ENCODE measurements at places on chromosomes 6 and 20.

GRCh38 chr6:54198134-54198533, 86.9 kb downstream of the MLIP start:
- DNase-seq, result no peak

DNA sequence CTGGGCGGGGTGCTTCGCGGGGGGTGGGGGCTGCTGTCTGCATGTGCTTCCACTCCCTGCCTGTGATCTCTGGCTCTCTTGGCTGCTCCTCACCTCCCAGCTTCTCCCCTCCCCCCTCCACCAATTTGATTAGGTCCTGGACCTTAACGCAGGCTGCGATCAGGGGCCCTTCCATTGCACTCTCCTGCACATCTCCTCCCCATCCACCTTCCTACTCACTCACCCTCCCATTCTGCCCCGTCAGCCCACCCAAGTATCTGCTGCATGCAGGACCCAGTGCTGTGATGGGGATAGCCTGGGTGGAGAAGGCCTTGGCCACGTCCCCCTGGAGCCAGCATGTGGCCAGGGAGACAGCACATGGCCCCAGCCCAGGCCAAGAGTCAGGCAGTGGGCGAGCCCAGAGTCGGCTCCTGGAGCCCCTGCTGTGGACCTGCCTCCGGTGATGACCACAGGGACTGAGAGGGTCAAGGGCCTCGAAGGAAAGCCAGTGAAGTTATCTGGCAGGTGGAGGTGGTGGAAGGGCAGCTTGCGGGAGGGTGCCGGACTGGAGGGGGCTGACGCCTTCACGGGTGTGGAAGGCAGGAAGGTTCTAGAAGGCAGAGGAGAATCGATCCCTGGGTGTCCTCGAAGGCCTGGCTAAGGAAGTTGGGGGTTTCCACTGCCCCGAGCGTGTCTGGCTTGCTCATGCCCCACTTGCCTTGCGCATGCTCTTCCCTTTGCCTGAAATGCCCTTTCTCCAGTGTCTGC, 40.7 kb downstream of the SRC start:
- DNase-seq, result no peak

DNA sequence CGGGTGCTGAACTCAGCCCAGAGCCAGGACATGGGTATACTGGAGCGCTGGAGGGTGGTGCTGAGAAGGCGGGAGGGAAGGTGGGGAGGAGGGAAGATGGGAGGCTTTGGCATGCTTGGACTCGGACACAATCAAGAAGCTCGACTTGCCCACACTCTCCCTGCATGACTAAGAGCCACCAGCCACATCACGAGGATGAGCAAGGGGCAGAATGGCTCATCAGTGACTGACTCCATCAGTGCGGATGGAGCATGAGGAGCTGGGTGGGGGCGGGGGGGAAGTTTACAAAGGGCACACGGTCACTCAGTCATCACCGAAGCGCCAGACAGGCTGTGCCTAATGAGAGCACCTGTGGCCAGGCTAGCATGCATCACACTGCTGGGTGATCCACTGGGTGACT, 222.8 kb downstream of the KIF16B start:
- DNase-seq, result no peak

- DNase-seq, result no peak
These were observed at the start of gene COL9A3 for GRCh38 chr20:62816884-62817873. Gene COL9A3 (plus strand): TSS chr20:62817050. CDS start chr20:62817065, 15 bp downstream.

- no peak for DNase-seq
These were observed 19.2 kb downstream of the UTRN start for GRCh38 chr6:144304223-144304848.

DNA sequence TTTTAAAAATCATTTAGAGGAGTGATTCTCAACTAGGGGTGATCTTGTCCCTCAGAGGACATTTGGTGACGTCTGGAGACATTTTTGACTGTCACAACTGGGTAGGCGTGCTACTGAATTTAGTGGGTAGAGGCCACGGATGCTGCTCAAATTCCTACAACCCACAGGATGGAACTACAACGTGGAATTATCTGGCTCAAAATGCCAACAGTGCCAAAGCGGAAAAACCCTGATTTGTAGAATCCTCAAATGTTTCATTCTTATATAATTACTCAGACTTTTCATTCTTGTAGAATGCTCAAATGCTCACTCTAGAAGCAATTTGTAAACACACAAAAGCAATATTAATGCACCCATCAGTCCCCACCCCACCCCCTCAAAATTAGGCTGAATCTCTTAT, 229.8 kb downstream of the ZMYND8 start:
- no peak for DNase-seq

DNA sequence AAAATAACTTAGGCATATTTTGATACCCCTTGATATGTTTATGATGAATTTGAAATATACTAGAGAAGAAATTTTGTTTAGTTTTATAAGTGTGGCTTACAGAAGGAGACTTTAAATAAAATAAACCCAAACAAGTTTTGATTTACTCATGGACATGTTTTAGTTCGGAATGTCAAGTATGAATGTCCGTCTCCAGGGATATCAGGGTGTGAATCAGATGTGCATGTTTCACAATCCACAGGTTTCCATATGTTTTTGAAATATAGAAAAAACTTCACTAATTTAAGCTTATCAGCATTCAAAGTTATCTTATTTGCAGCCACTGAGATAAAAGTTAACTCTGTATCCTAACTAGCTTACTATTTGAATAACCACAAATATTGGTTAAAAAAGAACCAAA, 51.5 kb downstream of the PLCB1 start:
- DNase-seq, result no peak

Data from CD4-positive, alpha-beta T cell treated with Interleukin-12 subunit alpha and Interleukin-12 subunit beta, for 1 hour (primary cell).